A549 treated with AZD2906 at 1 μM for 4 hours (cell line): ENCODE measurements at places on chromosomes 4 and X. TPM values are rescaled to one million over a fixed set of nuclear protein-coding genes. Genes with fewer than 3 reads are reported as not detected.

The RAB9B gene
- total RNA-seq, result 0.02 to 0.05 TPM (median 0.03 TPM) in 4 of 5 replicates, not detected in the other

The FGD1 gene
- total RNA-seq, result 5.1 to 7.0 TPM (median 5.9 TPM) in 5 replicates

The RHOH gene
- total RNA-seq, result 0.10 to 0.28 TPM (median 0.17 TPM) in 5 replicates

The MAGEA2 gene
- 0.05 to 0.14 TPM (median 0.13 TPM) in 3 of 5 replicates, not detected in the others for total RNA-seq

The MAGEC1 gene
- total RNA-seq, result 0.03 to 0.05 TPM (median 0.03 TPM) in 5 replicates

The RGN gene
- total RNA-seq, result 0.14 TPM in 1 of 5 replicates, not detected in the others

The TSPAN5 gene
- total RNA-seq, result 11.1 to 12.0 TPM (median 11.7 TPM) in 5 replicates

The EDNRA gene
- 0.21 to 0.48 TPM (median 0.26 TPM) in 5 replicates for total RNA-seq

The ADH1A gene
- total RNA-seq, result not detected in 5 replicates

The GNPDA2 gene
- total RNA-seq, result 7.5 to 11.1 TPM (median 9.8 TPM) in 5 replicates

The SLITRK4 gene
- not detected in 5 replicates for total RNA-seq

The UGT2B10 gene
- 0.03 to 0.06 TPM in 2 of 5 replicates, not detected in the others for total RNA-seq

The PNMA6A gene
- 4.0 to 5.4 TPM (median 5.0 TPM) in 5 replicates for total RNA-seq

The PI4K2B gene
- 6.5 to 9.1 TPM (median 8.7 TPM) in 5 replicates for total RNA-seq

The TMEM35A gene
- total RNA-seq, result not detected in 5 replicates

The MAGEA11 gene
- total RNA-seq, result not detected in 5 replicates

The MAGEA2B gene
- total RNA-seq, result 0.06 to 0.23 TPM in 2 of 5 replicates, not detected in the others

The TCEAL2 gene
- total RNA-seq, result not detected in 5 replicates

The MID1 gene
- total RNA-seq, result 20.8 to 28.3 TPM (median 26.1 TPM) in 5 replicates

The CLDN22 gene
- not detected in 5 replicates for total RNA-seq

The SH2D1A gene
- total RNA-seq, result not detected in 5 replicates

The RS1 gene
- not detected in 5 replicates for total RNA-seq

The SLC10A4 gene
- total RNA-seq, result 4.4 to 7.2 TPM (median 7.1 TPM) in 5 replicates

The CT45A6 gene
- not detected in 5 replicates for total RNA-seq

The NIPAL1 gene
- total RNA-seq, result 0.37 to 0.79 TPM (median 0.72 TPM) in 5 replicates

The TEX13C gene
- not detected in 5 replicates for total RNA-seq

The MFAP3L gene
- total RNA-seq, result 3.3 to 4.8 TPM (median 3.9 TPM) in 5 replicates

The PDE6B gene
- not detected in 5 replicates for total RNA-seq

The PNMA5 gene
- total RNA-seq, result 0.03 TPM in 1 of 5 replicates, not detected in the others

The C1QTNF7 gene
- total RNA-seq, result not detected in 5 replicates
